ENCODE measurements at places on chromosomes 5 and 9.

DNA sequence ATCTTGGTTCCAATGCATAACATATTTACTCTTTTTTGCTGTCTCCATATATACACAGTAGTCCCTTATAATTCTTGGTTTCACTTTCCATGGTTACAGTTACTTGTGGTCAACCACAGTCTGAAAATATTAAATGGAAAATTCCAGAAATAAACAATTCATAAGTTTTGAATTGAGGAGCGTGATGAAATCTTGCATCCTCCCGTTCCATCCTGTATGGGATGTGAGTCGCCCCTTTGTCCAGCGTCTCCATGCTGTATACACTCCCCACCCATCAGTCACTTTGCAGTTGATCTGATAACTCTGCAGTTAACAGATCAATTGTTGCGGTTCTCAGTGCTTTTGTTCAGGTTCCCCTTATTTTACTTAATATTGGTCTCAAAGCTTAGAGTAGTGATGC lies 11.5 kb upstream of the FAF2 start:
- DNase-seq: no peak

GRCh38 chr9:103798620-103799019 lies 295.5 kb upstream of the SMC2 start:
- no peak for DNase-seq

DNA sequence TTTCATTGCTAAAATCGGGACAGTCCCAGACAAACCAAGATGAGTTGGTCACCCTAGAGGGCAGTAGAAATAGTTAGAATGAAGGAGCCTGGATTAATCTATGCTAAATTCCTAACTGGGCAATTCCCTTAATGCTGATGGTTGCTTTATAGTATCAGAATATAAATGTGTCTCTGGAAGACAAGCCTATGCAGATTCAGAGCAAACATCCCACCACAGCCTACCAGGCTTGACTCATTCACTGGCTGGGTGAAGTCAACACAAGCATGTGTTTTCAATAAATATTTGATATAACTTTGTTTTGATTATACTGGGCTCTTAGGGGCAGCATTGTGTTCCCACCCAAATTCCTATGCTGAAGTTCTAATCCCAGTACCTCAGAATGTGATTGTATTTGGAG lies 79.3 kb downstream of the RMI1 start:
- DNase-seq: no peak

GRCh38 chr5:67530609-67531255 lies 334.1 kb upstream of the CD180 start:
- DNase-seq: no peak

- DNase-seq: no peak
These were observed 55.8 kb downstream of the ANXA2R start for GRCh38 chr5:42984307-42984706.

DNA sequence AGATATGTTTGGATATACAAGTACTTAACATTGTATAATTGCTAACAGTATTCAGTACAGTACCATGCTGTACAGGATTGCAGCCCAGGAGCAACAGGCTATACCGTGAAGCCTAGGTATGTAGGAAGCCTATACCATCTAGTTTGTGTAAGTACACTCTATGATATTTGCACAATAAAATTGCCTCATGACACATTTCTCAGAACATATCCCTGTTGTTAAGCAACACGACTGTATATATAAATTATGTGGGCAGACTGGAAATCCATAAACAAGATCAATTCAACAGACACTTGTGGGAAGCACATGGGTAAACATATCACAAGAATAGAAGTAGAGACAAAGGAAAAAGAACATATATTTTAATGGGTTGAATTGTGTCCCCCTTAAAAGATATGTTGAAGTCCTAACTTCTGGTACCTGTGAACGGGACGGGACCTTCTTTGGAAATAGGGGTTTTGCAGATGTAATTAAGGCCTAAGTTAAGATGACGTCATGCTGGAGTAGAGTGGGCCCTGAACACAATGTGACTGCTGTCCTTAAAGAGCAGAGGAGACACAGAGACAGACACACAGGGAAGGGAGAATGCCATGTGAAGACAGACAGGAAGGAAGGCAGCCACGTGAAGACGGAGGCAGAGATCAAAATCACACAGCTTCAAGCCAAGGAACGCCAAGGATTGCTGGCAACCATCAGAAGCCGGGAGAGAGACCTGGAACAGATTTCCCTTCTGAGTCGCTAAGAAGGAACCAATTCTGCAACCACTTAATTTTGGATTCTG lies 76.3 kb downstream of the SCAI start:
- DNase-seq: no peak

DNA sequence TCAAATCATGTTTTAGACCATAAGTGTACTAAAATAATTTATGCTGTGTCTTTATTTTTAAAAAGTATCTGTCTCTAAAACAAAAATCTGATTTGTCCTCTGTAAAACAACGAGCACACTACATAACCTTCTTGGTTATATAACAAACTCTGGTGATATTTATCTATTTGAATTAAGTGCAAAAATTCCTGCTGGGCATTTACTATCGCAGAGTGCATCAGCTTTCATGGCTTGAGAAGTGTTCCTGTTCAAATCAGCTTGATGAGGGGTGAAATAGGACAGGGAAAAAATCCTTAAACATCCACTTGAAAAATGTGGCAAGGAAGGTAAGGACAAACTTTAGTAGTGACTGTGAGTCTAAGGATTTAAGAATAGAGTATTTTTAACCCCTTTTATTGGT lies 65.3 kb downstream of the PRR16 start:
- DNase-seq: no peak

DNA sequence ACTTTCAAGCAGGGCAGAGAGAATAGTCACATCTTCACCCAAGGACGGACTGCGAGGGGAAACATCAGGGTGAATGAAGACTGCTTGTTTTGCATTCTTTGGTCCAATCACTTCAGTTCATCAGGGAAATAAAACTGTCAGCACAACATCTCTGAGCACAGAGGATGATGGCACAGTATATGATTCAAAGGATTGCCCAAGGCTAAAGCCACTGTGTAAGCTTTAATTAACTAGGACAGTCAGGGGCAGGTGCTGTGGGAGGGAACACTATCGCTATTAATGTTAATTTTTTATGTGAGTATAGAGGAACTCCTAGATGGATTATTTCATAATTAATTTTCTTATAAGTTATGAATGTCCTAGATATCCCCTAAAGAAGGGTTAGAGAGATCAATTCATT lies 112.1 kb downstream of the BASP1 start:
- no peak for DNase-seq
